Stimulated activated CD4-positive, alpha-beta T cell treated with anti-CD3 and anti-CD28 coated beads, Interleukin-12 subunit alpha, Interleukin-12 subunit beta, amount 100 ng/mL, for 24 hours (primary cell): ENCODE measurements at places on chromosomes 12 and 14.

DNA sequence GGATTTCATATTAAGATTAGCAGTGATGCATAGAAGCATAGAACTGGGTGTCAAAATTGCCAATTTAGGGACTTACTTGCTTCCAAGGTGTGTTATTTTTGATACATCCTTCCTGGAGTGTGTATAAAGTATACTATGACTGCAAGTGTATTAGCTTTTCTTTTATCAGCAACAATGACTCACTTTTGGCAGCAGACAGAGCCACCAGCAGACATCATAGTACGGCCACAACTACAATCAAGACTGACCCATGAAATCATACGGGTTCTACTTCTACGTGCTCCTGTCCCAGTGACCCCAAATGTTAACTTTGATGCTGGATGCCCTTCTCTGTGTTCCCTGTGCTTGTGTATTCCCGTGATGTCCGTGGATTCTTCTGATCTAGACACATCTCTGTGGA, 443.9 kb downstream of the TMEM132D start:
- DNase-seq: no peak

- no peak for DNase-seq
These were observed 13.9 kb downstream of the JDP2 start for GRCh38 chr14:75441728-75442127.

DNA sequence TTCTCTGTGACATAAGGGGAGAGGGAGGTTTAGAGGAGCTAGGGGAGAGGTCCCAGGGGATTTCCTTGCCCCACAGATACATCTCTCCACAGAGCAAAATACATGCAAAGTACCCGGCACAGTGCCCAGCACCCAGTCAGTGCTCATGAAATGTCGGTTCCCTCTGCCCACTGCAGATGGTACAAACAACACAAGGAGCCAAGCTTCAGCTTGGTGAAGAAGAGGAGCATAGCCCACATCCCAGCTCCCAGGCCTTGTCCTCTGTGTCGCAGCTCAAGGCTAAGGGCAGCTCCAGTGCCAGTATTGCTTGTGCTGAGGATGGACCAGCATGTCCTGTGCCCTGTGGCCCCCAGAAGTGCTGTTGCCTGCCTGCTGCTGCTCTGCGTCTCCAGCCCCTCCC, 35.0 kb upstream of the FKBP4 start:
- no peak for DNase-seq

- DNase-seq: no peak
These were observed 398.8 kb downstream of the PRKD1 start for GRCh38 chr14:29528889-29529288.

- DNase-seq: peak; percentile 10
These were observed 2.1 kb upstream of the PLEK2 start for GRCh38 chr14:67413806-67414769.

- DNase-seq: no peak
These were observed 8.3 kb downstream of the ADCK1 start for GRCh38 chr14:77808250-77808649.

DNA sequence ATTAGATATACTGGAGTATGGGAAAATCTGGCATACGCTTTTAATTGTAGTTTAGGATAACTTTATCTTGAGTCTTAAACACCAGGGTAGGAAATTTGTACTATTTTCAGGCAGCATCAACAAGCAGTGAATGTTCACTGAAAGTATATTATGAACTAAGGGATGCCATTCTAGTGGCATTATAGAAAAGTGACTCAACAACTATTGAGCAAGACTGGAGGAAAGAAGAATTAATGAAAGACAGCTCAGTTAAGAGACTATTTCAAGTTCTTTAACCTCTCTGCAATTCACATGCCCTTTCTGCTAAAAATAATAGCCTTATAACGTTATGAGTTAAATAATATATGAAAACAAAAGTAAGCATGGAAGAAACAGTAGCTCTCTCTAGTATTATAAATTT, 343.1 kb downstream of the FSCB start:
- DNase-seq: no peak

- no peak for DNase-seq
These were observed 1242.2 kb upstream of the TMEM132C start for GRCh38 chr12:127024791-127025190.

- no peak for DNase-seq
These were observed 186.2 kb downstream of the PELI2 start for GRCh38 chr14:56304456-56304855.

GRCh38 chr12:19574601-19575000, 135.3 kb downstream of the AEBP2 start:
- no peak for DNase-seq

DNA sequence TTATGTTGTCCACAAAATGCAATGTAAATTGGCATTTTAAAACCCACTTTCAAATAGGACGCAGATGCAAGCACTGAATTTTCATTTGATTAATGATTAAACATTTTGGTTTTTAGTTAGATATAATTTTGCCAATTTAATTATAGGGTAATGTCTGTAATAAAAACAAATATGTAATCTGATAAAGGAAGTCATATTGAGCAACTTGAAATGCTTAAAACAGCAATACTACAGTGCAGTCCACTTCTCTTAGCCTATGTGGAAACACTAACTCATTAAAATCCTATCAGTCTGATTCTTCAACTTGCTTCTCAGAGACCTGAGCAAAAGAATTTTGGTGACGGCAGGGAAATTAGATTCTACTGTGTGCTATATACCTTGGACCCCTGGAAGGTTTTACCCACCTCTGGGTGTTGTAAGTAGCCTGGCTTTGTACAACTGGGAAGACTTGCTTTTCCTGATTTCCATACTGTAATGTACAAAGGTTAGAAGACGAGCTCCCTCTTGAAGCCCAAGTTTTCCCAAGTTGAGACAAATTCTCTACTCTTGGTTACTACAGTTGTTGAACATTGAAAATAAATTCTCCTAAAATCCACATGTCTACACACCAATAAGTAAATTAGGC, 4.1 kb downstream of the TRHDE start:
- DNase-seq: no peak

DNA sequence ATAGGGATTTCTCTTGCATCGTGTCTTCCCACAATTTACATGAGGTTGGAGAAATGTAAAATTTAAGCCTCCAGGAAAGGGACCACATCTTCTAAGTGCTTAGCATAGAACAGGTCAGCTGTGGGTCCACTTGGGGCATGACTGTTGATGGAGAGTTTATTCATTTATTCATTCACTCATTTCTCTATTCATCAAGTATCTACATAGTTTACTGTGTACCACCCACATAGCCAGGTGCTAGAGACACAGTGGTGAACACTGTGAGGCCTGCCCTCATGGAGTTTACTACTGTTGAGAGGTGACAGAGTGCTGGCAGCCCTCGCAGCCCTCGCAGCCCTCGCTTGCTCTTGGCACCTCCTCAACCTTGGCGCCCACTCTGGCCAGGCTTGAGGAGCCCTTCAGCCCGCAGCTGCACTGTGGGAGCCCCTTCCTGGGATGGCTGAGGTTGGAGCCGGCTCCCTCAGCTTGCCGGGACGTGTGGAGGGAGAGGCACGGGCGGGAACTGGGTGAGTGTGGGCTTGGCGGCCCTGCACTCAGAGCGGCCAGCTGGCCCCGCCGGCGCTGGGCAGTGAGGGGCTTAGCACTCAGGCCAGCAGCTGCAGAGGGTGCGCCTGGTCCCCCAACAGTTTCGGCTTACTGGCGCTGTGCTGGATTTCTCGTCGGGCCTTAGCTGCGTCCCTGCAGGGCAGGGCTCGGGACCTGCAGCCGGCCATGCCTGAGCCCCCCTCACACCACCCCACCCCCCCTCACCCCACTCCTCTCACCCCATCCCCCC, 1.7 kb upstream of the JPH4 start:
- DNase-seq: no peak
